WTC11 (cell line): ENCODE measurements at places on chromosomes 16 and 17.

- DNase-seq: no peak
These were observed 112.2 kb upstream of the LHX1 start for GRCh38 chr17:36825113-36825512.

DNA sequence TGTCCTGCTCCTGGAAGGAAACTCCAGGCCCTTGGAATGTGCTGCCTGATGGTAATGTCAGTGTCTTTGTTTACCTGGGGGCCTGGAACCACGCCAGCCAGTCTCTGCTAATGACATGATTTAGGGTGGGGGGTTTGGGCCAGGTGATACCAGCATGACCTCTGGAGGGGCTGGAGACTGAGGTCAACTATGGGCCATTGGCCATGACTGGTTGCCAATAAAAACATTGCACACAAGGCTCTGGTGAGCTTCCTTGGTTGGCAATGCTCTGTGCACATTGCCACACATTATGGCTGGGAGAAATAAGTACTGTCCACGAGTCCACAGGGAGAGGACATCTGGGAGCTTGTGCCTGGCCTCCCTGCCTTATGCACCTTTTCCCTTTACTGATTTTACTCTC is 52.5 kb downstream of the LITAF start:
- no peak for DNase-seq

DNA sequence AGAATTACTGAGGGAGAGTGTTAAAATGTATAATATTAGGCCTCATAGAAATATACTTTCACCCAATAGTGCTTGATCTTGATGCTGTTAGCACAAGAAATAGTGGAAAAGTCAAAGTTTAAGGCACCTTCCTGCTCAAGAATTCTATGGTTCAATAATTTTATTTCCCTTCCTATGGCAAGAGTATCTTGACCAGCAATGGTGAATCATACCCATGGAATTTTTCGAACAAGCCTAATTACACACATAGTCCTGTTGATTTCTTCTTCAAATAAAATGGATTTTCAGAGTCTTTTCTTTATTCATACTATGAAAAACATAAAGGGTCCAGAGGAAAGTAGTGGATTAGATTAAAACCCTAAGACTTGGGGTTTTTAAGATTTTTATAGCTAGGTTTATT is 810.6 kb downstream of the CDH11 start:
- DNase-seq: no peak

DNA sequence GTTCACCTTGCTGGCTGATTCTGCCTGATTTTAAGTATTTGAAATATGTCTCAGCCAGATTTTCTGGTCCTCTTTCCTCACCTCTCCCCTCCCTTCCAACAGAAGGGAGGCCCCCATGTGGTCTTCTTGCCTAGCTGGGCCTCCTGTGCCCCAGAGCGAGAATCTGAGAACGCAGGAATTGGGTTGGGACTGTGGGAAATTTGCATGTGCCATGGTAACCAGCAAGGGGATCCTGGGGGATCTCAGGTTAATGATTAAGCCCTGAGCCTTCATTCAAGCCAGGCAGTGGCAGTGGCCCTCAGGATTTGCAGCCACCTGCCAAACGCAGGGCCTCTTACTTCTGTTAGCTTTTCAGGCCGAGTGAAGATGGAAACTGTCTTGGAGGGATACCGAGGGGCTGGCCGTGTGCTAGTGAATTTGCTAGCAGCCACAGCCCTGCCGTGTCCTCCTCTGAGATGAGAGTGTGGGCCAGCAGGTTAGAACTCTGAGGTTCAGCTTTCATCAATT is 40.2 kb downstream of the KSR1 start:
- DNase-seq: no peak

GRCh38 chr17:43515656-43516055 is 30.5 kb downstream of the ETV4 start:
- no peak for DNase-seq

DNA sequence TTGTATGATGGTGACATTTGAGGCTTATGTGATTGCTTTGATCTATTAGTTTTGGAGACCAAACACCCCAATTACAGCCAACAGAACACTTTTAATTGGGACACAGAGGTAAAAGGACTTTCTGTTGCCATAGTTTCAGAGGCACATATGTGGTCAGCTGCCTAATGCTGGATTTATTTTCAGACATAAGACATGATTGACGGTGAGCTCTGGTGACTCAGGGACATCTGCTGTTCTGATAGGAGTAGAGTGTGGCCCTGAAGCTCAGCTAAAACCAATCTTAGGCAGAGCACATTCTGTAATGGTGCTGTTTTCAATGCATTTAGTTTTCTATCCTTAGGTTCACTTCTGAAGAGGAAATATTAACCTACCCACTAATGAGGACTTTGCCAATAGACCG is 247.1 kb downstream of the UTP18 start:
- no peak for DNase-seq

DNA sequence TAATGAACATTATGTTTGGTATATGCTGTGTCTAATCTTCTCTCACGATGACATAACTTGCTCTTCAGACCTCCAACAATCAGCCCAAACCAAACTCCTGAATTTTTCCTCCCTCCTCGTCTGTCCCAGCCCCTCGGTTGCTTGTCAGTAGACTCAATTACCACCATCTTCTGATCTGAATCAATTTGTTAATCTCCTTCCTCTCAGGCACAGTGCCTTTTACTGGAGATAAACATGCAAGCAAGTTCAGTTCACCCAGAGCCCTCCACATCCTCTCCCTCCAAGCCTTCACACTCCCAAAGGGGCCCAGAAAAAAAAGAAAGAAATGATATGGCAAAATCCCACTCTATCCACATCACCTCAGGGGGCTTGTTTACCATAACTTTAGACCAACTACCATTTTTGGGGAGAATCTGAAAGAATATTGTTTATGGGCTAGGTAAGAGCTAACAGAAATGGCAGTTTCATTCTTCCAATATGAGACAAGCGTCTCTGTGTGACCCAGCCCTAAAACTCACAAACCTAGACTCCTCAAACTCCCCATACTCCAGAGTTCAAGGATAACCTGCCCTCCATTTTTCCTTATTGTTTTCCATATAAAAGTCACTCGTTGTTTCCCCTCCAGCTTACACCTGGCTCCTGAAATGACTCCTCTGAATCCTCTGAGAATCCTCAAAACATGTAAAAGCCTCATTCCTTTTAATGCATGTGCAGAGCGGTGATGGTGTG is 1.5 kb downstream of the TEX2 start:
- DNase-seq: no peak

DNA sequence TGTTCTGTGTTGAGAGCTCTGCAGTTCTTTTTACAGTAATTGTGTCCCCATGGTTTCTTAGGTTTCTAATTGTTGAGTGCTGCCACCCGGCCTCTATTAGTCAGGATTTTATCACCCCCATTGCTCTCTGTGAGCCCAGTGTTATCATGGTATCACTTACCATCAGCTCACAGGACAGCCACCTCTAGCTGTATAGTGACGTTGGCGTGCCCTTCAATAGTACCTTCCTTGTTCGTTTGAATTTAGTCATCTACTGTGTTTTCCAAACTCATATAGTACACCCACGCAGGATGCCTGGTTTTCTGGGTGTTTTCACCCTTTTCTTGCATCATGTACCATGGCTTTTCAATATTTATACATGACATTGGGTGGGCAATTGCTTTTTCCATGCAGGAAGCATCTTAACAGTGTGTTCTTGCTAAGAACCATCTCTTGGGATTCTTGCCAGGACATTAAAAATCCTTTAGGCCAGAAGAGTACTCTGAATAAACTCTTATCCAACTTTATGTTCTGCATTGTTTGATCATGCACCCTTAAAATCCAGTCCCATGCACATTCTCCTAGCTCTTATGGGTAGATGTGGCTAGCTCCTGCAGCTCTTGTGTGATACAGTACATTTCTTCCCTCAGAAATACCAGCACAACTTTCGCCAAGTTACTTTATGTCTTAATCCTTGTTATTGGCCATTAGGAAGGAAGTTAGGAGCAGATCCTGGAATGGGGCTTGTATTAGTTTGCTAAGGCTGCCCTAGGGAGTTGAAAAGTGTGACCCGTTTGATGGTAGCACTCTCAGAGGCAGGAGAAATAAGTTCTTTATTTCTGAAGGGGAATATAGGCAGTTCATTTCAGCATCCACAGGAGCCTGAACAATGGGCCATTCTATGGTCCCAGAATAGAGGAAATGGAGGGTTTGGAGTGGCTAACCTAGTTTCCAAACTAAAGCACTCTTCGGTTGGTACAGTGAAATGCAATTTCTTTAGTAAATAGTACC is 11.3 kb upstream of the ABCA10 start:
- no peak for DNase-seq

DNA sequence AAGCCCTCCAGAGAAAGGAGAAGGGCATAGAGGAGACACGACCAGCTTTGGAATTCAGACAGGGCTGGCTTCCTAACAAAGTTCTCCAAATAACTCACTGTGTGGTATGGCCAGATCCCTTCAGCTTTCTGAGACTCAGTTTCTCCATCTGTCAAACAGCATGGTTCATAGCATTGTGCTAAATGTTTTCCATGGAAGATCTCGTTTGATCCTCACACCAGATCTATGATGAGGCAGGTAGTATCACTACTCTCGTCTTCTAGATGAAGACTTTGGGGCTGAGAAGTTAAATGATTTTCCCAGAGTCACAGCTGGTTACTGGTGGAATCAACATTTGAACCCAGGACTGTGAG is 507.3 kb downstream of the HAPSTR1 start:
- no peak for DNase-seq

DNA sequence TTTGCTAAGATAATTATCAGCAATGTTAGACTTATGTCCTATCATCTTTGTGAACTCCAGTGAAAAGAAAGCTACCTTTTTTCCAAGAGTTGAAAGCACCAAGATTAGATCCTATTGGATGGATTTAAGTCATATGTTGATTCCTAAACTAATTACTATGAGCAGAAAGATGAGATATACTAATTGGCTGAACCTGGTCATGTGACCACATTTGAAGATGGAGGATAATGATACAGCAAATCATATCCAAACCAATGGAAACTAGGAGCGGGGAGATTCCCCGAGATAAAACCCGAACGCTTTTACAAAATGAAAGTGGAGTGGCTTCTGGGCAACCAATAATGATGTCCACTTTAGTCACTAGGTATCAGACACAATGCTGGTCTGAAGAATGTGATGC is 1060.2 kb upstream of the EEF2KMT start:
- no peak for DNase-seq

DNA sequence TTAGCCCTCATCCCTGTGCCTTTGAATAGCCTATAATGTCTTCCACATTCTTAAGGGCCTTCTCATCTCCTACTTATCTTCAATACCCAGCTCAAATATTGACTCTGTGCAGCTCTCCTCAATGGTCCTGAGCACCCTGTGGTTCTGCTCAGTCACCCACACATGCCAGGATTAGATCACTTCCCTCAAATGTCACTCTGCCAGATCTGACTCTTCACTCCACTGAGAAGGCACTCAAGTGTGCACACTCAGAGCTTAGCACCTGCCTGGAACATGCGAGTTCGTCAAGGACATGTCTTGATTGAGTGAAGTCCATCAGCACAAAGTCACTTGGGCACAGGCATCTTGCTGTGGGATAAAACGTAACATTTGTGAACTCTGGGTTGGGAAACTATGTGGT is 404.8 kb downstream of the CDH13 start:
- no peak for DNase-seq

DNA sequence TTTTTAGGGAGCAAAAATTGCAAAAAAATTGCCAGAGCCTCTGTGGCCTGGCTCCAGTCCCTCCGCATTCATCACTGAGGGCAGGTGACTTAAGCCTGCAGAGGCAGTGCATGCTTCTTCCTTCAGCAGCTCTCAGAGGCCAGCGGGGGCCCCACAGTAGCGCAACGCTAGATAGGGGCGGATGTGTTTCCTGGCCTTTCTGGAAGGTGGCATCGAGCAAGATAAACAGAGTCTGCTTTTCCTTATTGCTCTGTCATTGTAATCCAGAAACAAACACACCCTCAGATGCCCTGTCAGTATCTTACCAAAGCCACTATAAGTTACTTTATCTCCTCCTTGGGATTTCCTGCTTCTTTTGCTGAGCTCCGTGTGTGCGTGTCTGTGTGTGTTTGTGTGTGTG is 75.5 kb upstream of the IRX6 start:
- no peak for DNase-seq

GRCh38 chr17:3935825-3936355 is 19.6 kb upstream of the P2RX1 start:
- DNase-seq: no peak
